ENCODE measurements at places on chromosomes 6 and 20.

- no peak for DNase-seq
These were observed 294.1 kb downstream of the NRN1 start for GRCh38 chr6:5712349-5713215.

GRCh38 chr6:144544266-144544830 lies 259.2 kb downstream of the UTRN start:
- DNase-seq = no peak

GRCh38 chr6:168626046-168626602 lies 185.1 kb downstream of the SMOC2 start:
- no peak for DNase-seq

DNA sequence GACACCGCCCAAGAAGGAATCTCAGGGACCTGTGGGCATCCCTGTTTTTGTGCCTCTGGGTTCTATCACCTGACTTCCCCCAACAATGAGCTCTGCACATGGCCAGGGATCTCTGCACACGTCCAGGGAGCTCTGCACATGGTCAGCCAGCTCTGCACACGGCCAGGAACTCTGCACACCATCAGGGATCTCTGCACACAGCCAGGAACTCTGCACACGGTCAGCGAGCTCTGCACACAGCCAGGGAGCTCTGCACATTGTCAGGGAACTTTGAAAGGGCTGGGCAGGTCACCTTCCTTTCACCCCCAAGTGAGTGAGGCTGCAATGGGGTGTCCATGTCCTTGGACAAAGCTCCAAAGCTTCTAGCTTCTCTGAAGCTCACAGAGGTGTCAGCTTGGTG lies 5.2 kb upstream of the SLCO4A1 start:
- DNase-seq = no peak

Measured in stimulated activated CD4-positive, alpha-beta T cell treated with anti-CD3 and anti-CD28 coated beads, Interleukin-2, amount 100 ng/mL, for 24 hours (primary cell).